ENCODE measurements at places on chromosomes 13 and 19.

DNA sequence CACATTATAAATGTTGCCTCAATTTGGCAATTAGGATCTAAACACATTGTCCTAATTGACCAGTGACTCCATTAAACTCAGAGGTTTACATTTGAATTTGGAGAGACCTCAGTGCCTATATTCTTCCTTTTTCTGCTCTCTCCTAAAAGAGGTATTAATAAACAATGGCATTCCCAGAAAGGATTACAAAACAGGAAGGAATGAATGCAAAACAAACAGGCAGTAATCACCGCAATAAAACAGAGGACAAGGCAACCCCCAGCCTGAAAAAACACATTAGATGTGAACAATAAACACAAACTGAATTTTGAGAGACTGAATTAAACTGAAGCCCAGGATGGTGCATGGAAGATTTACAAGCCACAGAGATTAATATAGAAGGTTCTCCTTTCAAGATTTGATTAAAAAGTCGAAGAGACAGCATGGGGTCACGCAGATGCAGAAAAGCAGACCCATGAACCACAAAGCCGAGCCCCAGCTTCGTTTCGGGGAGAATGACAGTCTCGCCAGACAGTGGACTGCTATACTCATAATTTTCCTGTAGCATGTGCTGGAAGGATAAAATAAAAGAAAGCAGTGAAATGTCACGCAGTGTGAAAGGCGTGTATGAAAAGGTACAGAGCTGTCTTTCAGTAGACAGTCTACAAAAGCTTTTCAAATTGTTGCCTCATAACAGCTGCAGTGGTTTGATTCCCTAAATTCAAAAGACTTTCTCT lies 503.0 kb downstream of the LIG4 start:
- DNase-seq: peak; percentile 5

GRCh38 chr19:48718711-48719231 lies 754 bp downstream of the MAMSTR start:
- DNase-seq: no peak

DNA sequence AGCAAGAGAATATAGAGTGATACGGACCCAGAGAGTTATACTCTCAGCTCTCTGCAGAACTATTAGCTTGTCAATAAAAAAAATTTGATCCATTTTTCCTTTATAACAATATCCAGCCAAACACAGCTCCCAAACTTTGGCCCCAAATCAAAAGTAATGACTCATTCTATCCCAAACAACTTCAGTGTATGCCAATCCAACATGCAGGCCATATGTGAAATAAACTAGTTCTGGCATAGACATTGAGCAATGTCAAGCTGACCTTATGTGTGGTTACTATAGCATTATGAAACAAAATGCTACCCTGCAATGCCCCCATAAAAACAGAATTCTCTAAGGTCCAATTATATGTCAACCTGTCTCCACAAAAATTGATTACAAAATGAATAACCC lies 209.5 kb downstream of the DNAJC15 start:
- DNase-seq: peak; percentile 8

DNA sequence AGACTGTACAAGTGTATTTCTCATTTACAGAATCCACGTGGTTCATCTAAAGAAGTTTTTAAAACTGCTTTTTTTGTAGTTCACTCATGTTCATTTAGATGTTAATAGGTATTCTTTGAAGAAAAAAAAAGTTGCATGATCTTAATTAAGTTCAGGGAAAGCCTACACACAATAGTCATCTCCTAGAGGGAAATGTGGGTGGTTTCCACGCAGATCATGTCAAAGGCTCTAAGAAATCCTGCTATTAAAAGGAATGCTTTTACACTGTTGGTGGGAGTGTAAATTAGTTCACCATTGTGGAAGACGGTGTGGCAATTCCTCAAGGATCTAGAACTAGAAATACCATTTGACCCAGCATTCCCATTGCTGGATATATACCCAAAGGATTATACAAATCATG lies 312.3 kb downstream of the GPC5 start:
- no peak for DNase-seq

DNA sequence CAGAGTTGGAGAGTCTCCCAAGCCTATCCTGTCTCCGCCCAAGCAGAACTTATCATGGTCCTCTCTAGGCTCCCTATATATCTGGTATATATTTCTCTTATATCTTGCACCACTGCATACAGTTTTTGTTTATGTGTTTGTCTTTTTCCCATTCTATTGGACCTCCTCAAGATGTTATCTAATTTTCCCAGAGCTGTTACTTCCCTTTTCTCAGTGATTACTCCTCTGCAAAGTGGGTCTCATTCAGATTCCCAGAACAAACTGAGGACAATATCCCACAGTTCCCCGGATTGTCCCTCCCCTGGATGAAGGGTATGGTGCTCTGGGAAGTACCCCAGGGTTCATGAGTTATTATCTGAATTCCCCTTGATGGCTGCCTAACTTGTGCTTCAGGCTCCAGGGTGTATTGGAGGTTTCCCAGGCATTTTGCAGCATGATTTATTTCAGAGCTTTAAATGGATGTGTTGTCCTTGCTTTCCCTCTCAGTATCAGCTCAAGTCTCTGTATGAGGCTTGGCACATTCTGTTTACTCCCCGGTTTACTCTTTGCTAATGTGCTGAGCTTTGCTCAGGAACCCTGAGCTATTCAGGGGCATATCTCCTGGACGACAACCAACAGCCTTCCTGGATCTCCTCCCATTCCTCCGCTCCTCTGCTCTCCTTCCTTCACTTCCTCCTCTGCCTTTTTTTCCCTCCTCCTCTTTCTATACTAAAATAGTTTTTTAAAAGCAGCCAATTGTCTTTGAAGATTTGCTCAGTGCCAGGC lies 329.3 kb downstream of the SPRY2 start:
- DNase-seq: no peak

DNA sequence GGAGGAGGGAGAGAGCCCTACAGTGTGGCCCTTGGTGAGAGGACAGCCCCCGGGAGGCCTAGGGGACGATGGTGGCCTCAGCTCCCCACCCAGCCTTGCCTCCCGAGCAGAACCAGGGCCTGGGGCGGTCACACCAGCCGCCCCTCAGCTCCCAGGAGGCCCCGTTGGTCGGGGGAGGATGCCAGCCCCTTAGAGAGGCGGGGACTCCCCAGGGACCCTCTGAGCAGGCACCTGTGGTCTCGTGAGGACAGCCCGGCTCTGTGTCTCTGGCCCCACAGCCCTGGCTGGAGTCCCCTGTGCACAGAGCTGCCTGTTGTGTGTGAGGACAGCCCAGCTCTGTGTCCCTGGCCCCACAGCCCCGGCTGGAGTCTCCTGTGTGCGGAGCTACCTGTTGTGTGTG lies 158.8 kb downstream of the KDM4B start:
- DNase-seq: no peak

GRCh38 chr13:47826471-47826870 lies 174.6 kb downstream of the SUCLA2 start:
- no peak for DNase-seq

DNA sequence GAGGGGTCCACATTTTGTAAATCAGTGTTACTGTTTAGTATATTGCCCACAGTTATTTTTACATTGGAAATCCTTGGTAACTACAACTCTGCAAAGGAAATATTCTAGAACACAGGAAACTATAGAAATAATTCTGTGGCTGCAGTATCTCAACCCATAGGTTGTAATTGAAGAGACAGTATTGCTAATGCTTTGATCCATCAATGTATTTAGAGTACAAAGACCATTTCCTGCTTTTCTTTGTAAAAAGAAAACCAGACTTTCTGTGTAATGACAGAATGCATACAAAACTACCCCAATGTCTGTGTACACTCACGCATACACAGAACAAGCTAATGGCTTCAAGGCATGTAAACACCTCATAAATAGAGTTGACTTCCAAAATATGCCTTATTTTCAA lies 622.1 kb upstream of the ARGLU1 start:
- DNase-seq: no peak

DNA sequence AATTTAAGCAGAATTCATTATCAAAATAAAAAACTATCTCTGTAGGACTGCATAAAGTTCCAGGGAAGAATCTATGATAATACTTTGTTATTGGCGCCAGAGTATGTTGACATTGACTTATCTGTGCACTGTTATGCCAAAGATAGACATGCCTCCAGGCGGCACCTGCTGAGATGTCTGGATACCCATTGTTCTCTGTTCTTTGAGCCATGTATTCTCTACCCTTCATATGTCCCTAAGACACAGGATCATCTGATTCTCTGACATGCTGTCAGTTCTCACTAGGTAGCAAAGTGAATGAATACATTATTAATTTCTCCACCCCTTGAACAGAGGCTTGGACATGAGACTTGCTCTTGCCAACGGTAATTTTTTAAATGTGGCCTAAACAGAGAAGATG lies 517.8 kb upstream of the SLITRK5 start:
- DNase-seq: no peak

- DNase-seq: peak; percentile 43
These were observed 7.1 kb upstream of the PNMA8A start for GRCh38 chr19:46478356-46478986.

GRCh38 chr19:8569066-8569771 lies 8.0 kb downstream of the MYO1F start:
- DNase-seq: peak; percentile 96

DNA sequence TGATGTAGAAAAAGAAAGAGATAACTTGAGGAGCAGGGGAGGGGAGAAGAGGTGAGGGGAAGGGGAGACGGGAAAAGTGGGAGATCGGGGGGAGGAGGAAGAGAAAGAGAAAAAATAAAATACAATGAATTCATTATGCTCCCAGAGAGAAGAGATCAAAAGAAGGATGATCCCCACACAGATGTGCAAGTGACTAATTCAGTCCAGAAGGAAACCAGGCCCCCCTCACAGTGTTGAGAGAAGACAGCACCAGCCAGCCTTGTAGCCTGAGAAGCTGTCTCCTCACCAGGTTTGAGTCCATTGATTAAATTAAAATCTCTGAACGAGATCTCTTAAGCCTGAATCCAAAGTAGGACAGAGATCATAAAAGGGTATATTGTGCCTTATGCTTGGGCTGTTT lies 333.7 kb upstream of the NBEA start:
- no peak for DNase-seq

- DNase-seq: no peak
These were observed 318.4 kb upstream of the OBI1 start for GRCh38 chr13:78977311-78977710.

GRCh38 chr13:103178986-103179943 lies 113.0 kb upstream of the SLC10A2 start:
- no peak for DNase-seq

GRCh38 chr13:50690006-50690405 lies 153.5 kb downstream of the DLEU7 start:
- DNase-seq: no peak

- DNase-seq: no peak
These were observed 11.2 kb upstream of the CEACAM21 start for GRCh38 chr19:41564515-41565378.

DNA sequence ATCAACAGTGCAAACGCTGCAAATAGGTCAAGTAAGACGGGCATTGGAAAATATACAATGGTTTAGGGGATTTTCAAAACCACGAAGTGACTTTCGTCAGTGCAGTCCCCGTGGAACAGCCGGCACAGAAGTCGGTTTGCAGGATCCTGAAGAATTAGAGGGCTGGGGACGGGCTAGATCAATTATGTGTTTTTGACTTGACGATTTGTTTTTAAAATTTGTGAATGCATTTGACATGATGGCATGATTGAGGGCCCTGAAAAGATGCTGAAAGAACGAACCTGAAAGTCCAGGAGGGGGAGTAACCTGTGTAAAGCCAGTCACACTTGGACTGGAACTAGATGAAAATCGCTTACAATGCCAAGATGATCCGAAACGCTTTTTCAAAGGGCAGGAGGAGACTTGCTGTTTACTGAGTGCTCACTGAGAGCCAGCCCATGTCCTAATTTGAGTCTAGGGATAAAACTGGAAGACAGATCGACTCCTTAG lies 8.9 kb upstream of the DGKH start:
- peak; percentile 12 for DNase-seq

- DNase-seq: no peak
These were observed 131.2 kb downstream of the CRYL1 start for GRCh38 chr13:20394506-20394905.

GRCh38 chr19:5326545-5326944 lies 14.1 kb downstream of the PTPRS start:
- DNase-seq: no peak

GRCh38 chr13:56530096-56530495 lies 610.6 kb upstream of the PRR20A start:
- DNase-seq: no peak

GRCh38 chr13:44275381-44275780 lies 98.2 kb upstream of the SERP2 start:
- no peak for DNase-seq

GRCh38 chr13:23140492-23140891 lies 40.3 kb upstream of the SGCG start:
- DNase-seq: no peak

DNA sequence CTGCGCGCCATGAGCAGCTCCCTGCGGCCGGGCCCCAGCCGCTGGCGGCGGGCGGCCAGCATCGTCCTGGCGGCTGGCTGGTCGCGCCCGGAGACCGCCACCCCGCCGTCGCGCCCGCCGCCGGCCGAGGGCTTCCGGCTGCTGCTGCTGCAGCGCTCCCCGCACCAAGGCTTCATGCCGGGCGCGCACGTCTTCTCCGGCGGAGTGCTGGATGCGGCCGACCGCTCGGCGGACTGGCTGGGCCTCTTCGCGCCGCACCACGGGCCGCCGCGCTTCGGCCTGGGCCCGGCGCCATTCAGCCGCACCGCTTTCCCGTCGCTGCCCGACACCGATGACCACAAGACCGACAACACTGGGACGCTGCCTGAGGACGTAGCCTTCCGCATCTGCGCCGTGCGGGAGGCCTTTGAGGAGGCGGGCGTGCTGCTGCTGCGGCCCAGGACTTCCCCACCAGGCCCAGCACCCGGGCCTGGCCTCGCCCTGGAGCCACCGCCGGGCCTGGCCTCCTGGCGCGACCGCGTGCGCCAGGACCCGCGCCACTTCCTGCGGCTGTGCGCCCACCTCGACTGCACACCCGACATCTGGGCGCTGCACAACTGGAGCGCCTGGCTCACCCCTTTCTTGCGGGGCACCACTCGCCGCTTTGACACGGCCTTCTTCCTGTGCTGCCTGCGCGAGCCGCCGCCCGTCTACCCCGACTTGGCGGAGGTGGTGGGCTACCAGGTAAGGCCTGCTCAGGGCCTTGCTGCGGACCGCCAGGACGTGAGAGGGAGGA lies 518 bp downstream of the NUDT19 start:
- peak; percentile 60 for DNase-seq

DNA sequence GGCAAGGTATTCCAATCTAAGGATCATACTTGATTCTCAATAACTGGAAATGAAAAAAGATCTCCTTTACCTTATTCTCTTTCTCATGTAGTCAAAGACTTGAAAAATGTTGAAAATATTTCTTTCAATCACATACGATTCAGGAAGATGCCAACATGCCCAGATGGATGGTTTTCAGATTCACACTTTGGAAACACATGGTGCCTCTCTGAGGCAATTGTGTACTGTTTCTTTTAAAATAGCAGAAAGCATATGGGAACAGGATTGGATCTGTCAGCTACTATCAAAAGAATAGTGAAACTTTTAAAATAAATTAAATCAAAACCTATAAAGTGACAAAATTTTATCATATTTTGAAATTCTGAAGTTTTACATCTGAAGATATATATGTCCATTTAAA lies 222.4 kb downstream of the SPRY2 start:
- DNase-seq: no peak

DNA sequence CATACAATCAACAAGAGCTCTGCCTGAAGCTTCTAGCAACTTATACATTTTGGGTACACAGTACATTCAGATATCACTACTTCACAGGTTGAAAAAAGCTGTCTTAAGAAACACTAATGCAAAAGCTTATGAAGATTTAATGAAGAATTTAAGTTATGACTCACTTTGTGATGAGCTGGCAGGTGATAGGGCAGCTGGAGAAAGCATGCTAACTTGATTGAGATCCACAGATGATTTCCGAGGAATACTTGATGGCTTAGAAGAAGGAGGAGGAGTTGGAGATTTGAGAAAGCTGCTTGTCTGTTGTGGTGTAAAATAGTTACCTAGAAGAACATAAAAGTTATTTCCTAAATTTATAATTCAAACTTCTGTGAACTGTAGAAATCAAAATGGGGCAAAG lies 23.3 kb downstream of the EXOSC8 start:
- DNase-seq: no peak
